ENCODE measurements at places on chromosomes 11 and 22.

DNA sequence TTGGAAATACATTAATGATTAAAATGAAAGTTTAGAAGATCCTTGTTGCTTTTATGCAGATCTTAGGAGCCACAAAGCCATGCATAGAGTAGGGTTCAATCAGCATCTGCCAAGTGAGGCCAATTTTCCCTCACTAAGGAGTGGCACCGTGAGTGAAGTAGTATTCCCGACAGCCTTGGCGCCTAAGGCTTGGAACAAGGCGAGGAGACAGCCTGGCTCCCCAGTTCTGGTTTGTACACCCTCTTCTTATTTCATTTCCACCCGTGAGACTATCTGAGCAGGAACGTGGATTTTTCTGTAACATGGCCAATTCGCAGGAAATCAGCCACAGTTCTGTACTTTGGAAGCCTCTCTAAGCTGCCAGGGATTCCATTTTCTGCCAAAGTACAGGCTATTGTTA is 22.6 kb downstream of the FADS2 start:
- DNase-seq: no peak

DNA sequence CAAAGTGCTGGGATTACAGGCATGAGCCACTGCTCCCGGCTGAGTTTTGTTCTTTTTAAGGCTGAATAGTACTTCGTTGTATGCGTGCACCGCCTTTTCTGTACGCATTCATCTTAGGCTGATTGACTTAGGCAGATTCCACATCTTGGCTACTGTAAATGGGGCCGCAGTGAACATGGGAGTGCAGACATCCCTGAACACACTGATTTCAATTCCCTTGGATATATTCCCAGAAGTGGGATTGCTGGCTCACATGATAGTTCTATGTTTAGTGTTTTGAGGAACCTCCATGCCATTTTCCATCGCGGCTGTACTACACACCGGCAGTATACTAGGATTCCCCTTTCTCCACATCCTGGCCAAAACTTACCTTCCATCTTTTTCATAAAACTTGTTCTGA is 10.4 kb upstream of the ZNF74 start:
- DNase-seq: no peak

DNA sequence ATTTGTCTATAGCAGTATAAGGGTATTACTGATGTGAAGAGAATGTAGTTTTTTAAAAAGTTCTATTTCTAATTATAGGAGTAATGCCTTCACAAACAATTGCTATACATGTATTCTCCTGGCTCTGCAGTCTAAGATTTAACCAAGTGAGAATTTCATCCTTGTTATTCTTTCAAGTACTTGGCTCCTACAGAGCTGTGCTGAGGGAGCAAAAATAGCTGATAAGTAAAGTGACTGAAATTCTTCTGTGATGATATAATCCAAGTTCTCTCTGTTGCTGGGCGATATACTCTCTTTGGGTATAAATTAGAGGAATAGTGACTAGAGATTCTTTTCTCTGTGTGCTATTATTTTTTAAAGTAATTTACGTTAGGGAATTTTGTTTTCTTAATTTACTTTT is 68.0 kb downstream of the PGR start:
- DNase-seq: no peak

DNA sequence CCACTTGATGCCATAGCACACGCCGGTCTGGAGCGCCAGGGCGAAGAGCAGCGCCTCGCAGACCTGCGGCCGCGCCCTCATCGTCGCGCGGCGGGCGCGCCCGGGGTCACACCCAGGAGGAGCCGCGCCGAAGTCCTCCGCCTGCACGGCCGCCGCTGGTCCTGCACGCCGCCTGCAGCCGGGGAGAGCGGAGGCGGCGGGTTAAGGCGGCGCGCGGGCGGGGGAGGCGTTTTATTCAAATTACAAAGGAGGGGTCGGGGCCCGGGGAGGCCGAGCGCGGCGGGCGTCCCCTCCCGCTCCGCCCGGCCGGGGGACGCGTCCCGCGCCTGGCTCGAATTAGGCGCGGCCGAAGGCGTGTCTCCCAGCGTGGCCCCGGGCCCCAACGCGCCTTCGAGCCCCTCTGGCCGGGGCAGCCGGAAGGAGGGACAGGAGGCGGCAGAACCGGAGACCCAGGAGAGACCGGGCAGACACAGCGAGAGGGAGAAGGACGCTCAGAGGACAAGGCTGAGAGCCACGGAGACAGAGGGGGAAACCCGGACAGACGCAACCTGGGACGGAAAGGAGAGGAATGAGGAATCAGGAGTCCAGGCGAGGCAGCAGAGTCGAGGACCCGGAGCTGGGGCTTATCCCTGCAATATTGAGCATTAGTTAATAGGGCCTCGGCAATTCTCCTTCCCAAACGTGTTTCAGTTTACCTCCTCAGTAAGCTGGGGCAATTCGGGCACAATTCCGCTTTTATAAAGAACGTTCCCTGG is at the start of gene WNT11:
Gene WNT11, minus strand, starts transcription at position 176 of the 755 bp plus-strand sequence. Its CDS starts 95 bp downstream, at position 81.
- DNase-seq: no peak

DNA sequence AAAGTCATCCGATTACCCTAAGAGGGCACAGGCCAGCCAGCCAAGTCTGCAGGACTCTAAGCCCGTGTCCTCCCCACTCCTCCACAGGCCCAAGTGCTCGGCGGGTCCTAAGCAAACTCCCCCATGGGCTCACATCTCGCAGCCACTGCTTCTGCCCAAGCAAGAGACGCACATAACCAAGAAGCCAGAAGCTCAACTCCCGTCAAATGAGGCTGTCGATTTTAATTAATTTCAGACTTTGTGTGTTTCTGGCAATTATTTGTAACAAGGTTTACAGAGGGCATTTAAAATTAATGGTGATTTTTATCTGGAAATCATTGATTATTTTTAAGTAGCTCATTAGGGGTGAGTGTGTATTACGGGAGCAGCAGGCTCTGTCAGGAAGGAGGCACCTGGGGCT is 27.4 kb downstream of the PHF21B start:
- DNase-seq: no peak

- DNase-seq: no peak
Measured at GRCh38 chr22:19434401-19434800, 2.1 kb downstream of the MRPL40 start.

DNA sequence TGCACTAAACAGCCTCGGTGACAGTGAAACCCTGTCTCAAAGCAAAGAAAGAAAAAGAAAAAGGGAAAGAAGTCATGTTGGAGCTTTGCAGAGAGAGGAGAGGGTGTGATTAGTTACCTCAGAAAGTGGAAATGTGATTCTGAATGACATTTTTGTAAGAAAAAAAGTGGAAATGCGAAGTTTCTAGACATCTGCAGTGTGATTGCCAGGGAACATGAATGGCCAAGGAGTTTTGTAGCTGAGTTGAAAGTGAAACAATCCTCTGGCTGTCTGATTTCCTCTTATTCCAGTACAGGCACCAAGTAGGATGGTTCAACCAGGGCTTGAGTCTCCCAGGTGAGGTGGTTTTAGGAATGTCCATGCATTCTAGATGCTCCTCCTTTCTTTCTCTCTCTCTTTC is 17.8 kb upstream of the SYVN1 start:
- DNase-seq: no peak

GRCh38 chr22:19509923-19510322 is 14.3 kb downstream of the CLDN5 start:
- DNase-seq: no peak

- no peak for DNase-seq
Measured at GRCh38 chr11:70539360-70540095, 141.2 kb downstream of the CTTN start.

- no peak for DNase-seq
Measured at GRCh38 chr11:36273110-36273509, 16.1 kb downstream of the COMMD9 start.

DNA sequence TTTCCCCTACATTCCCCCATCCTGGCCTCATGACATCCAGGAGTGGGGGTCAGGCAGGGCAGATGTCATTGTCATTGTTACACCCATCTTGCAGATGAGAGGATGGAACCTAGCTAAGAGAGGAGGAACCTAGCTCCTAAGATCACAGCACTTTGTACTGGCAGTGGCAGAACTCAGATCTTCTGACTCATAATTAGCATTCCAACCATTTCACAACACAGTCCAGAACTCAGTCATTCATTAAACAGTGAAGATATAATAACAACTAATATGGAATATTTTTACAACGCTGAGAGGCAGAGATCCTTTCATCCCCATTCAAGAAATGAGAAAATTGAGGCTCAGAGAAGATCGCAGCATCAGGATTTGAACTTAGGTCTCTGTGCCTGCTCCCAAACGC is 127.8 kb downstream of the CHST1 start:
- no peak for DNase-seq

DNA sequence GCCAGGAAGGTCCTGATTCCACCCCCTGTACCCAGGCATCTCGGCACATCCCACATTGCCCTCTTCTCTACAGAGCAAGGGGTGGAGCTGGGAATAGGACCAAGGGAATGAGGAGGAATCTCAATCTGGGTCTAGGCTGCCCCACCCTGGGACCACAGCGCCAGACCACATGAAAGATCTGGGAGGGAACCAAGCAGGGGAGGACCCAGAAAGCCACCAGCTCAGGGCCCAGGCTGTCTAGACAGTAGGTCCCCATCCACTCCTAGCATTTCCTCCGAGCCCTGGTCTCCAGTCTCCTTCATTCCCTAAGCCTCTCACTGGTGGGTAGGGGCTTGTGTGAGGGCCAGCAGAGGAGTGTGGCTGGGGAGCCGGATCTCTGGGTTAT is 11.6 kb downstream of the PHLDB1 start:
- DNase-seq: no peak

GRCh38 chr22:26642465-26643417 is 14.6 kb upstream of the MIAT start:
- no peak for DNase-seq

DNA sequence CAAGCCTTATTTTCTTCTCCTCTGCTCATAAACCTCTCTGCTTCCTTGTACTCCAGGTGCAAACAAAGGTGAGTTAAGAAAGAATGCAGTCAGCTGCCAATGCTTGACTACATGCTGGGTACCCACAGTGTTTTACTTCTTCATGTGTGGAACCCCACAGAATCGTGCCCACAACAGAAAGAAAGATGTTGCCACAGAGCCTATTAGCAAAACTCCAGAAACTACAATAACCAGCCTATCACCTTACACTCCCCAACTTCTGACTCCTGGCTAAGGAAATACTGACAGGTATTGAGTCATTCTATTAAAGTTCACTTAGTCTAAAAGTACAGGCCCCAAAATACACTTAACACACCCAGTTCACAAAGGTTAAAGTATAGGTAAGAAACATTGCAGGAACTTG is 56.9 kb upstream of the CCDC89 start:
- no peak for DNase-seq

DNA sequence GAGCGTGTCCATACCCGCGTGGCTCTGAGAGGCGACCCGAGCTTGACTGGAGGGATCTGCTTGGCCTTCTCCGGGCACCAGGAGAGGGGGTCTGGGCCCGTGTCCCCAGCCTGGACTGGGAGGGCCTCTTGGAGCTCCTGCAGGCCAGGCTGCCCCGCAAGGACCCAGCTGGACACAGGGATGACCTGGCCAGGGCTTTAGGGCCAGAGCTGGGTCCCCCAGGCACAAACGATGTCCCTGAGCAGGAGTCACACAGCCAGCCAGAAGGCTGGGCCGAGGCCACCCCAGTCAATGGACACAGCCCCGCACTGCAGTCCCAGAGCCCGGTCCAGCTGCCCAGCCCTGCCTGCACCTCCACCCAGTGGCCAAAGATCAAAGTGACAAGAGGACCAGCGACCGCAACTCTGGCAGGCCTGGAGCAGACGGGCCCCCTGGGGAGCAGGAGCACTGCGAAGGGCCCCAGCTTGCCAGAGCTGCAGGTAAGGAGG is 38.2 kb downstream of the TRIOBP start:
- no peak for DNase-seq

DNA sequence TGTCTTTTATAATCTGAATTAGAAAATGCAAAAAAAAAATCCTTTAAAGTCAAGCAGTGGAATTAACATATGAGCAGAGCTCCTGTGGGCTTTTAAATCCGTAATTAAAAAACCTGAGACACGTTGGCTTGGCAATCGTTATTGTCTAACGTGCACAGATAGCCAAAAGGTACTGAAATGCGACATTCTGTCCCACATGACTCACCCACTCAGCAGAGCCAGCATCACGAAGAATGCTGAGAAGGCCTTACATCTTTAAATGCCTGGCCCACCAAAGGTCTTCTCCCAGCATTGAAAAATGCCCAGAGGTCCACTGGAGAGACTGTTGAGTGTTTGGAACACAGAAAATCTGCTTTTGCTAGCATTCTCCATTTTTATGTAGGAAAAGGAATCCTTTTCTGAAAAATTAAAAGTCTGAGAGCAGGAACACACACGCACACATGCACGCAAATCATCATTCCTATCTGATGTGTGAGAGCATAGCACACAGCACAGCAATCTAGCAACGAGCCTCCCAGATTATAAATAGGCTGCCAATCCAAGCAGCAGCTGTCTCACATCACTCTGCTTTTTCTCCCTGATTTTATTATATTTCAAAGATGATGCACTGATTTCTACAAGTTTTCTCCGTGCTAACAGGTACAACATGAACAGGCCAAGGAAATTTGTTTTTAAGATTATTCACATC is 94.5 kb downstream of the PHF21A start:
- no peak for DNase-seq

- peak; percentile 81 for DNase-seq
Measured at GRCh38 chr11:66891851-66892660, 35.2 kb downstream of the LRFN4 start.

DNA sequence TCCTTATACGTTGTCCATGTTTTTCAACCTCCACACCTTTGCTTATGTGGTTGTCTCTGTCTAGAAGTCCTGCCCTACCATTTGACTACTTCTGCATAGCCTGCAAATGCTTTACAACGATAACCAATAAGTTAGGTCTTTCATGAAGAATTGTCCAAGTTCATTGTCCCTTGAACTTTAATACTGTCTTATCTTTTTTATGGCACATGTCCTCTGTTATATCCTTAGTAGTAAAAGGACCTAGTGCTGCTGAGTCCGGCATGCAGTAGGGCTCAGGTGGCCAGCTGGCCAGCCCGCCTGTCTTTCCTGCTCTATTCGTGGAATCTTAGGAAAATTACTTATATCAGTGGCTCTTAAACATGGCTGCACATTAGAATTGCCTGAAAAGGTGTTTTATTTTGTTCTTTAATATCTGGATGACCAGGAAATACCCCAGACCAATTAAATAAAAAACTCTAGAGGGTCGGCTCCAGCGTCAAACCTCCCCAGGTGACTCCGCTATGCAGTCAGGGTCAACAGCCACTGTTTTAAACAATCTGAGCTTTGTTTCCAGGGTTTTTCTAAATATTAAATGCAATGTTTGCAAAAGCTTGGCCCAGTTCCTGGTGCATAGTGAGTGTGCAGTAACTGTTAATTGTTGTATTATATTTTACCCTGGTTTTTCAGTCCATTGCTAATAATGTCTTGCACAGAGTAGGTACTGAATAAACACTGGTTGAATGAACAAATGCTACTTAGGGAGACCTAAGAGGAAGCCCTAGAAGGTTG is 64.6 kb upstream of the SESN3 start:
- DNase-seq: no peak
